Germinal center (tissue), 1 donor: ENCODE measurements at places on chromosomes 5 and 9.
A peak's percentile ranks its signal among the peaks of the same experiment; 100 is the strongest.

- no peak for DNase-seq
Observed at GRCh38 chr5:132069561-132069960, 4.0 kb upstream of the CSF2 start.

GRCh38 chr9:99867968-99868367 lies 38.5 kb upstream of the STX17 start:
- DNase-seq = no peak

DNA sequence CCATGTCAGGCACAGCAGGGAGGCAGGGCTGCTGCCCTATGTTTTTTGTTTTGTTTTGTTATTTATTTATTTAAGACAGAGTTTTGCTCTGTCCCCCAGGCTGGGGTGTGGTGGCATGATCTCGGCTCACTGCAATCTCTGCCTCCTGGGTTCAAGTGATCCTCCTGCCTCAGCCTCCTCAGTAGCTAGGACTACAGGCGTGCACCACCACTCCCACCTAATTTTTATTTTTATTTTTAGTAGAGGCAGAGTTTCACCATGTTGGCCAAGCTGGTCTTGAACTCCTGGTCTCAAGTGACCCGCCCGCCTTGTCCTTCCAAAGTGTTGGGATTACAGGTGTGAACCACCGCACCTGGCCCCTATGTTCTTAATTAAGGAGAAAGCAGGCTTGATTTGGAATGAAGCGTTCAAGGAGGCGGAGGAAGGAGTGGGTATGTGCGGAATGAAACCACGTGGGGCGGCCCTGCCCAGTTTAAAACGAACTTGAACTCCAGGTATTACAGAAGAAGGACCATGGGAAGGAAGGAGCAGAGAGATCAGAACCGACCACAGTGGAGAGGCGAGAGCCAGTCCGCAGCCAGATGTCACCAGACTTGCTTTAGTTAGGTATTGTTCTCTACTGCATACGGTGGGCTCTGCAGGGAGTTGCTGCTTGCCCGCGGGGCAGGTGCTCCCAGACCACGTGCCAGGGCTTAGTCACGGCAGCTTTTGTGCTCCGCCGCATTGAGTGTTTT lies 34.9 kb upstream of the EPB41L4B start:
- no peak for DNase-seq

DNA sequence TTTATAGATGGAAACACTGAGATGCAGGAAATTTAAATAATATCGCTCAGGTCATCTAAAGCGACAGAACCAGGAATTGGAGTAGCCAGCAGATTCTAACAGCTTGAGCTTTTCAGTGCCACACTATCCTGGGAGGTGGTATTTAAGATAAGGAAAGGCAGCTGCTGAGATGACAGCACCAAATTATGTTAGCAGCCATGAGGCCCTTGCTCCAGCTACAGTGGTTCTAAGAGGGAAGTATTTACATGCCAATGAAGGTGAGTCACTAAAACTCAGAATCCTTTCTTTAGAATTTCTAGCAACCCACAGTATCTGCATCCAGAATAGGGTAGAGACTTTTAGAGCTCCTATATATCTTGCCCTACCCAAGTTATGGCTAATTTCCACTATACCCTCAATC lies 127.0 kb upstream of the VLDLR start:
- DNase-seq = no peak

GRCh38 chr9:16202914-16203728 lies 650.3 kb downstream of the CCDC171 start:
- no peak for DNase-seq

DNA sequence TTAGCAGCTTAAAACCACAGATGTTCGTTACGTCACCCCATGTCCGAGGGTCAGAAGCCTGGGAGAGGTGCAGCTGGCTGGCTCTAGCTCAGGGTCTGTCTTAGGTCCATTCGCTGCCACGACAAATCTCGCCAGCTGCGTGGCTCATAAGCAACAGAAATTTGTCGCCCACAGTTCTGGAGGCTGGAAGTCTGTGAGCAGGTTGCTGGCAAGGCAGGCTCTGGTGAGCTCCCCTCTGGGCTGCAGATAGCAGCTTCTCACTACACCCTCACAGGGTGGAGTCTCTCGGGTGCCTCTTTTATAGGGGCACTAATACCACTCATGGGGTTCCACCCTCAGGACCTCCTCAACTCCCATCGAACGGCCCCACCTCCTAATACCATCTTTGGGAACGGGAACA lies 40.1 kb upstream of the FCN2 start:
- DNase-seq = no peak

- no peak for DNase-seq
Observed at GRCh38 chr5:66710557-66711088, 114.4 kb downstream of the MAST4 start.

DNA sequence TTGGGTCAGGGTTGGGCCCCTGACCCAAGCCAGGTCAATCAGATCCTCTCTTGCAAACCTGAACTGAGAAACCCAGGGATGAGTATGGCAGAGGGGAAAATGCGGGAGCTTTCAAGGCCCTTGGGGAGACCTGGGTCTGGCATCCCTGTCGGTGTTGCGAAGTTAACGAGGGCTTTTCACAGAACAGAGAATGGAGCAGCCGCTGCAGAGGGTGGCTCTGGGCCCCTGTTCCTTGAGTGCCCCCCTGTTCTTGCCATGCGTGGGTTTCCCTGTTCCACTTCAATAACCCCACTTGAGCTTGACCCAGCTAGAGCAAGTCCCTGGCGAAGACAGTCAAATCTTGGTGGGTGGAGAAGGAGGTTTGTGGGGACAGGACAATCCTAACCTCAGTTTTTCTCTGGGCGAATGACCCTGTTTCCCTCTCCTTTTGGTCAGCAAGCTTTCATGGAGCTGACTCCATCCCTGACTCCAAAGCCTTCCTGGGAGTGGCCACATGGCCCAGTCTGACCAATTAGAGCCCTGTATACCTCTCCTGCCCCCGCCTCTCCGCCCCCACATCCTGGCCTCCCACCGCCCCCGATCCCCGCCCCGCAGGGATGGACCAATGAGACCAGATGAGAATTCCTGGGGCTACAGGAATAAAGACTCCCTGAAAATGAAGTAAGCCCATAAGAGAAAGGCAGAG lies 2.9 kb upstream of the VDAC1 start:
- DNase-seq = no peak

GRCh38 chr5:5350101-5350500 lies 72.4 kb upstream of the ICE1 start:
- no peak for DNase-seq

- DNase-seq = no peak
Observed at GRCh38 chr5:61290791-61291210, 41.3 kb upstream of the ZSWIM6 start.

GRCh38 chr5:167995844-167996425 lies 295.5 kb upstream of the WWC1 start:
- no peak for DNase-seq

DNA sequence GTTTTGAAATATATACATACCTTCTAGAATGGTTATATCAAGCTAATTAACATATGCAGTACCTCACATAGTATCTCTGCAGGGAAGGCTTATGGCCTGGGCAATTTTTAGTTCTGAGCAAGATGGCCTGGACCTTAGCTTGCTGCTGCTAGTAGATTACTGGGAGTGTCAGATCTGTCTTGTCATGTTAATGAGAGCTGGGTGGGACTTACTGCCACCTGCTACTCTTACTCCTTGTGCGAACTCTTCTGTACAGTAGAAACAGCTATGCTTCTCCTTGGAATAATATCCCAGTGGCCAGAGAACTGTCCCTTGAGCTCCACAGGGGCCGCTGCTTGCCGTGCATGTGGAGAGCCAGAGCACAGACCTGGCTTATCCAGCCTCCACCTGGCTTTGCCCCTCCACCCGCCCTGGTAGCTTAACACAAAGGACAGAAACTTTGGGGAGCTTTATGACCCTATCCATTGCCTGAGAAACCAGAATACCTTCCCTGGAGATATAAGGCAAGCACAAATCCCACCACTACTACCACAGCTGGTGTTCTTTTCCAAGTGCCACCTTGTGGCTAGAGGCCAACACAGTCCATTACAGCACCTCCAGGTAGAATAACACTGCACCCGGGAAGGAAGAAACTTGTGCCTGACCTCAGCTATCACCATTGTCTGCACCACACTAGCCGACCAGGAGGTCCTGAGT lies 74.4 kb upstream of the RUSC2 start:
- no peak for DNase-seq

GRCh38 chr5:40291338-40291737 lies 388.4 kb upstream of the PTGER4 start:
- DNase-seq = no peak

GRCh38 chr5:36301858-36302603 lies at the start of gene RANBP3L:
Gene RANBP3L, minus strand, starts transcription at chr5:36301902. Its CDS starts 486 bp downstream, at chr5:36301416.
- DNase-seq = no peak

DNA sequence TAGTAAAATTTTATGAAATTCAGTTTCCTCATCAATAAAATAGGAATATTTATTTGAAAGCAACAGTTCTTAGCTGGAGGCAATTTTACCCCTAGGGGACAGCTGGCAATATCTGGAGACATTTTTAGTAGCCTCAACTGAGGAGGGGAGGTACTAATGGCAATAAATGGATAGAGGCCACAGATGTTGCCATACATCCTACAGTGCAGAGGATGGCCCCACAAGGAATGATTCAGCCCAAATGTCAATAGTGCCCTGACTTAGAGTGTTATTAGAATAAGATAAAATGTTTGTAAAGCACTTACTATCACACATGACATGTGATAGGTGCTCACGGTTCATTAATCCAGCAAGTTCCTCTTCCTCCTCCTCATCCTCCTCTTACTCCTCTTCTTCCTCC lies 293.6 kb downstream of the KCTD16 start:
- no peak for DNase-seq

DNA sequence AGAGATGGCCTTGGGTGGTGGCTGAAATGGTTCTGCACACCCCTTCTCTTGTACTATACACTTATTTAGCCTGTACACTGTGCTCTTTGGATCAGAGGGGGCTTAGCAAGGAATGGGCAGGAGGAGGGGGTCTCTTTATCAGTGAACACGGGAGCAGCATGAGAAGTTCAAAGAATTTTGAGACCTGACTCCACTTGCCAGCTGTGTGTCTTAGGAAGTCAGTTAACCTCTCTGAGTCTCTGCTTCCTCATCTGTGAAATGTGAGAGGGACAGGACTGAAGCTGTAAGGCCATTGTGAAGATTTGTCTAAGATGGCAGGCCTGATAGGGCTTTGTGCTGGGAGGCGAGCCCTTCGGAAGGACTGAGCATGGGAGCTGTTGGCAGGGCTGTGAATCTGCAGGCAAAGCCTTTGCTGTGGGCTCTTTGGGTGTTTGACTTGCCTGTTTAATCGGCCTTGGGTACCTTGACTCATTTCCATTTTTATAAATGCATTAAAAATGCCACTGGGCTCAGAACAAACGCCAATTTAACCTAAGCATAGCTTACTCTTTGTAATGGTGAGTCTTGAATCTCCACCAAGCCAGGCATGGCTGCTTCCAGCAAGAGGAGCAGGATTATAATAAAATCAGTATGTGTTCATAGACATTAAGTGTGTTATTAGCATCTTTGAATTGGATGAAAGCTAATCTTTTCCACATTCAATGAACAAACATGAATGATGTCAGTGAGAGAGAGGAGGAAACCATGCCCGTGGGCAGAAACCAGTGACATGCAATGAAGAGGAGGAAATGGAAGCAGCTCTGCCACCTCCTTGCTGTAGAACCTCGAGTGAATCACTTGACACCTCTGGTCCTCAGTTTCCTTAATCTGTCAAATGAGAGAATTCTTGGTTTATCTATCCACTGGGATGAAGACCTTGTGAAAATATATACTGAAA lies 89.4 kb downstream of the MACROH2A1 start:
- no peak for DNase-seq

- DNase-seq = peak; percentile 85
Observed at GRCh38 chr9:5886114-5886939, 4.4 kb upstream of the MLANA start.

DNA sequence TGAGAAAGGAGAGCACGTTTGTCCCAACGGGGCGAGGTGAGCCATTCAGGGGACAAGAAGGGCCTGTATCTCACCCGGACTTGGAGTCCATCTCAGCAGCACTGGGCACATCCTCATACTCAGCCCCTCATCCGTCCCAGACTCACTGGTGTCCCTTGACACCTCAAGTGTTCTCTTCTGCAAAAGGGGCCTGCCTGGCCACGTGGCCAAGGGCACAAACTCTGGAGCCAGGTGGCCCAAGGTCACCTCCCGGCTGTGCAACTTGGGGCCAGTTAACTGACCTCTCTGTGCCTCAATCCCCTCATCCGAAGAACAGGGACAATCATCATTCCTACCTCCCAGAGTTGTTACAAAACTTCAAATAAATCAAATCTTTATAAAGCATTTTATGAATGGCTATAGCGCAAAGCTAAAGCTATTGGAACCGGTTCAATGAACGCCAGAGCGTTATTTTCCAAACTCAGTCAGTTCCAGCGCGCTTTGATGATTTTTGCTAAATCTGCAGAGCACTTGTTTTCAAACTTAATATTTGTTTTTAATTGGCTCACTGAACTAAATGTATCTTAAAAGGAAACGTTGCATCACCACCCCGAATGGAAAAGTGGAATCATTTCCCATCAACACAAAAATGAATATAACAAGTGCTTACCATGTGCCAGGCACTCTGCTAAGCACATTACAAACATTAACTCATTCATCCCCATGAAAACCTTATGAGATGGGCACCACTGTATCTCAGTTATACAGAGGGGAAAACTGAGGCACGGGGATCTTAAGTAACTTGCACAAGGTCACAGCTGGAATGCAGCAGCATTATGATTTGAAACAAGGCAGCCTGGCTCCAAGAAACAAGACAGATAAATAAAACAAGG lies 49.3 kb downstream of the DUSP1 start:
- no peak for DNase-seq

GRCh38 chr9:115164511-115164974 lies 46.6 kb upstream of the TNC start:
- DNase-seq = no peak

GRCh38 chr5:80958616-80959015 lies 1.5 kb upstream of the RASGRF2 start:
- DNase-seq = no peak

DNA sequence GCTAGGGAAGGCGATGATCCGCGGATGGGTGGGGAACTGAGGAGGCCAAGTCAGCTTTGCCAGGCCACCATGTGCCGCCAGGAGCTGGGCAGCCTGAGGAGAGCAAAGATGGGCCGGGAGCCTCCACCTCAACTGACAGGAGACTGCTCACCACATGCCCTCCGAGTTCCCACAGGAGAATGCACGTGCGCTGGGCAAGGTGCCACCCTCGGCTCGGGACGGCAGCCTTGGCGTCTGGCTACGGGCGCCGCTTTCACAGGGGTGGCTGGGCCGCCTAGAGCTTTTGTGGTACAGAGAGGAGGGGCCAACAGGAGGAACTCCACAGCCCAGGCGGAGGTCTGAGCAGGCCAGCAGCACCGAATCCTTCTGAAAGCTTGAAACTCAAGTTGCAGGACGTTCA lies 5.3 kb upstream of the TBC1D9B start:
- DNase-seq = no peak

GRCh38 chr9:19587678-19588077 lies 178.9 kb downstream of the ACER2 start:
- DNase-seq = no peak

GRCh38 chr5:158382473-158382872 lies 523.5 kb upstream of the CLINT1 start:
- DNase-seq = no peak

- no peak for DNase-seq
Observed at GRCh38 chr5:116046823-116047222, 14.6 kb downstream of the ARL14EPL start.
